ENCODE measurements at places on chromosomes 5 and 9. TPM values are rescaled to one million over a fixed set of nuclear protein-coding genes. Genes with fewer than 3 reads are reported as not detected.

DNA sequence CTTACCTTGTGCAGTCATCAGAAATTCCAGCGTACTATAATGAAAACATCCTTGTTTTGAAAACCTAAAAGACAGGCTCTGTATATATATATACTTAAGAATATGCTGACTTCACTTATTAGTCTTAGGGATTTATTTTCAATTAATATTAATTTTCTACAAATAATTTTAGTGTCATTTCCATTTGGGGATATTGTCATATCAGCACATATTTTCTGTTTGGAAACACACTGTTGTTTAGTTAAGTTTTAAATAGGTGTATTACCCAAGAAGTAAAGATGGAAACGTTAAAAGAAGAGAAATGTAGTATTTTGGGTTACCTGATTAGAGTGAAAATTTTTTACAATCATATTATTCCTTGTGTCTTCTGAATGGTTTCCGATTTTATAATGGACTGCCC is 131.4 kb downstream of the CDH6 start:
- H3K27ac ChIP-seq = no peak overlapping the region
- H3K36me3 ChIP-seq = no peaks in the 10 kb centered on the region
- DNase-seq = no peak
- H3K4me3 ChIP-seq = no peak overlapping the region
- no peaks in the 10 kb centered on the region for H3K27me3 ChIP-seq

GRCh38 chr9:84235511-84235910 is 105.0 kb downstream of the SLC28A3 start:
- no peaks in the 10 kb centered on the region for H3K4me1 ChIP-seq
- no peak for DNase-seq
- H3K36me3 ChIP-seq = no peaks in the 10 kb centered on the region
- no peak overlapping the region for H3K27ac ChIP-seq
- no peaks in the 10 kb centered on the region for H3K27me3 ChIP-seq
- H3K4me3 ChIP-seq = no peak overlapping the region

The IRX2 gene
- total RNA-seq = 6.0 TPM

DNA sequence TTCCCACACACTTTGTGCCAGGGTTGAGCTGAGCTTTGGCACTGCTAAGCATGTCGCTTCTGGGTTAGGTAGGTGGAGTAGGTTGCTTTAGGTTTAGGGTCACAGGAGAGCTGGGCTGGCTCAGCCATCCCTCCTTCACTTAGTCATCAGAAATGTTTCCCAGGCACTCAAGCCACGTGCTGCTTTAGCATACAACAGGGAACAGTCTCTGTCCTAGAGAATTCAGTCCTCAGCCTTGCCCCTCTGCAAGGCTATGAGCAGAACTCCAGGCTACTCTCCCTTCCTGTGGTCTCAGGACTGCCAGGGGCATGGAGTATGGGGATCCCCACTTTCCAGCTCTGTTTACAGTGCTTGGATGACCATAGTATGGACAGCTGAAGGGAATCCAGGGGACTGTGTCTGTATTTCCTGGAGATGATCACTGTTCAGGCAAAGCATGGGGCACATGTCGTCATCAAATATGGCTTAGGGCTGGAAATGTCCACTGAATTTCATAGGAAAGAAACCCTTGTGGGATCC is 7.5 kb upstream of the ANKRD33B start:
- H3K27ac ChIP-seq = no peak overlapping the region
- H3K27me3 ChIP-seq = no peaks in the 10 kb centered on the region
- no peak for DNase-seq
- H3K4me3 ChIP-seq = no peak overlapping the region
- peaks cover 22% of the 10 kb centered on the region for H3K4me1 ChIP-seq

The IGIP gene
- 4.4 TPM for total RNA-seq

DNA sequence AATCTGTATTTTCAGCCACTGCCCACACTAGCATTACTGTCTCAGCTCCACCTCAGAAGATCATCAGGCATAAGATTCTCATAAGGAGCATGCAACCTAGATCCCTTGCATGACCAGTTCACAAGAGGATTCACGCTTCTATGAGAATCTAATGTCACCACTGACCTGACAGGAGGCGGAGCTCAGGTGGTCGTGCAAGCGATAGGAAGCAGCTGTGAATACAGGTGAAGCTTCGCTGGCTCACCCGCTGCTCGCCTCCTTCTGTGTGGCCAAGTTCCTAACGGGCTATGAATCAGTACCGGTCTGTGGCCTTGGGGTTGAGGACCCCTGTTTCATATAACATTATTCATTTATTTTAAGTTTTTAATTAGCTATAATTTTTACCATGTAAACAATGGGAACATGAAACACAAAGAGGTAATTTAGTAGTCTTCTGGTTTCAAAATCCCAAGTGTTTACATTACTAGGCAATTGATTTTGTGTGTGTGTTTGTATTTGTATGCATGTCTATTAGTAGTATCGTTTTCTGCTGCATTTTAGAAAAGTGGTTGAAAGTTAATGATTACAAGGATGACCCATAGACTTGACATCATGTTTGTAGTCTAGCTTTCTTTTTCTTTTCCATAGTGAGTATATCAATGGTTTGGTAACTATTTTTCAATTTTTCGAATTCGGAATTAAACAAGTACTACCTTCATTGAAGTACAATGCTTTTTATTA is 159.4 kb downstream of the TENT4A start:
- peak overlapping the region; percentile 61 for H3K27ac ChIP-seq
- DNase-seq = no peak
- no peak overlapping the region for H3K4me3 ChIP-seq
- H3K27me3 ChIP-seq = no peaks in the 10 kb centered on the region

The CORO2A gene
- 27.1 TPM for total RNA-seq

DNA sequence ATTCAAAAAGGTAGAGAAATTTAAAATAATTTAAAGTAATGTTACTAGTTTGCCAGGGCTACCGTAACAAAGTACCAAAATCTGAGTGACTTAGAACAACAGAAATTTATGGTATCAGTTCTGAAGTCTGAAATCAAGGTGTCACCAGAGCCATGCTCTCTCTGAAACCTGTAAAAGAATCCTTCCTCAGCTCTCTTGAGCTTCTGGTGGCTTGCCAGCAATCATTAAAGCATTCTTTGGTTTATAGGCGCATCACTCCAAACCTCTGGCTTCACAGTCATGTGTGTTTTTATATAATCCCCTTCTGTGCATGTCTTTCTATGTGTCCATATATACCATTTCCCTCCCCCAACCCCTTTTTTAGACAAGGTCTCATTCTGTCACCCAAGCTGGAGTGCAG is 220.3 kb downstream of the COX7C start:
- H3K36me3 ChIP-seq = no peaks in the 10 kb centered on the region
- DNase-seq = no peak
- no peak overlapping the region for H3K4me3 ChIP-seq
- H3K27me3 ChIP-seq = no peaks in the 10 kb centered on the region

DNA sequence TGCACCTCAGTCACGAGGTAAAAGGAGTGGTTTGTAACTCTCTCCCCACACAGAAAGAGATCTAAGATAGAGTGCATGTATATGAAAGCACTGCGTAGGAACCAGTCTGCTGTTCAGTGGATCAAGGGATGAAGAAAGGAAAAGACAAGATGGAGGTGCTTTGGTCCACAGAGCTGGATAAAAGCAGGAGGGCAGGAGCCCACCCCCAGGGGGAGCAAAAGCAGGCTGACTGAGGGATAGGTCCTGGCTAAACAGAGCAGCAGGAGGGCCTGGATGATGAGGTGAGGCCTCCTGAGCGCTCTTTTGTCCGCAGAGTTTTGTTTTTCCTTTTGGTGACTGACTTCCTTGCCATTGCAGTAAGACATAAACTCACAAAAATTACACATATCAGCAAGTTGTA is 293.5 kb upstream of the C9orf72 start:
- H3K27me3 ChIP-seq = no peaks in the 10 kb centered on the region
- no peaks in the 10 kb centered on the region for H3K4me1 ChIP-seq
- H3K27ac ChIP-seq = no peak overlapping the region

DNA sequence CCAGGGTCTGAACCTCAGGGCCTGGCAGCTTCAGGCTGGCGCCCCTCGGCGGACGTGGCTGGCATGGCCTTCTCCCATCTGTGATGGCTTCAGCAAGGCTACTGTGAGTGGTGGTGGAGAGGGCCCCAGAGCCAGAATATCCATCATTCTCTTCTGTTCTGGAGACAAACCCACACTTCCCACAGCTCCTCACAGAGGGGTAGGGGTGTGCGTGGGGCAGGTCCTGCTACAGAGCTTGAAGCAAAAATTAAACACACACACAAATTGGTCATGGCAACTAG is 9.6 kb downstream of the GPX3 start:
- DNase-seq = no peak
- no peak overlapping the region for H3K27ac ChIP-seq
- no peaks in the 10 kb centered on the region for H3K27me3 ChIP-seq
- H3K4me3 ChIP-seq = no peak overlapping the region
- H3K4me1 ChIP-seq = no peaks in the 10 kb centered on the region

The ARHGEF28 gene
- 7.6 TPM for total RNA-seq

The SEC16A gene
- 42.7 TPM for total RNA-seq

The NDFIP1 gene
- total RNA-seq = 80.3 TPM

The RLN2 gene
- not detected for total RNA-seq

DNA sequence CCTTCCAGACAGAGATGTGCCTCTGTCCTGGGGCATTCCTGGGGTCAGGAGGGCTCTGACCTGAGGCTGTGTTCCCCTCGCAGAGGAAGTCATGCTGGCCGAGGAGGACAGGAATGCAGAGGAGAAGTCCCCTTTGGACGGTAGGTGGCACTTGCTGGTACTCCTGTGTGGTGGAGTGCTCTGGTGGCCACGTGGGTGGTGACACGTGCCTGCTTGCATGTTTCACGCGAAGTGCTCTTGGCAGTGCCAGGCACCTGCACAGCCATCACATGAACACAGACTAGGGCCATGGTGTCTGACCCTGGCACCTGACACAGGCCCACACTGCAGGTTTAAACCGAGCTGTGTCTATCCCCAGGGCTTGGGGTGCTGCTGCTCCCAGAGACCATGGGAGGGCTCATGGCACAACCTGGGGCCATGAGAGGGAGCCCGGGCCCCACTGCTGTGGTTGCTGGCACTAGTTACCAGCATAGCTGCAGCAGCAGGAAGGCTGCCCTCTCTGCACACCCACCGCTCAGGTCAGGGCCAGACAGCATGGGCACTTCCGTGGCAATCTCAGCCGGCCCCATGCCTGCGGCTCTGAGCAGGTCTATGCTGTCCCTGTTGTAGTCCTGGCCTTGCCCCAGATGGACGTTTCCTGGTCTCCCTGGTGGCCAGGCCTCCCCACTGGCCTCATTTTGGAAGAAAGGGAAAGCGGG is 79.3 kb downstream of the CACNA1B start:
- H3K4me1 ChIP-seq = no peaks in the 10 kb centered on the region
- no peak overlapping the region for H3K4me3 ChIP-seq
- no peaks in the 10 kb centered on the region for H3K27me3 ChIP-seq

- no peak overlapping the region for H3K4me3 ChIP-seq
- DNase-seq = no peak
- no peaks in the 10 kb centered on the region for H3K27me3 ChIP-seq
Observed at GRCh38 chr5:87845734-87846133, 422.9 kb downstream of the TMEM161B start.

GRCh38 chr5:42951293-42951840 is 88.8 kb downstream of the ANXA2R start:
- no peak overlapping the region for H3K4me3 ChIP-seq
- DNase-seq = no peak
- no peaks in the 10 kb centered on the region for H3K36me3 ChIP-seq
- H3K27ac ChIP-seq = no peak overlapping the region
- no peaks in the 10 kb centered on the region for H3K27me3 ChIP-seq
